ENCODE measurements at places on chromosomes 1 and 21.

DNA sequence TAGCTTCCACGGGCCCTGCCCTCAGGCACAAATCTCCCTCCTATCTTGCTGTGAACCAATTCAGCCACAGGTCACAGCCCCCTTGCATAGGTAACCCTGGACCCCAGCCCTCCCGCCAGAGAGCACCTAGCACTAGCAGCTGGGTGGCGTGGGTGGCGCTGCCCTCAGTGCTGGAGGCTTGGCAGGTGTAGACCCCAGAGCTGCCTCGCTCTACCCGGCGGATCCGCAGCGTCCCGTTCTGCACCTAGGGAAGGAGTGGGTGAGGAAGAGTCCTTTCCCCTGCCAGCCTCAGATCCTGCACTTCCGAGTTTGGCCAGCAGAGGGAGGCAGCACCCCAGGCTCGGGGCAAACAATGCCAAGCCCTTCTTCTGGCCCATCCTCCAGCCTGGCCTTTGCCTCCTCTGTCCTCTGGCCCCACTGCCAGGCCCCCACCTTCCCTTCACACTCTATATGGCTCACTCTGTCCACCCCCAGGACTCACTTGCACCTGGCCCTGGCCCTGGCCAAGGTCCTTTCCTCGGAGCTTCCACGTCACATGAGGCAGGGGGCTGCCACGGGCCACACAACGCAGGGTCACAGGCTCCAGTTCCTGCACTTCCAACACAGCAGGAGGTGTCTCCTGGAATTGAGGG lies 9.0 kb downstream of the IGSF9 start:
- peak; percentile 83 for DNase-seq

- DNase-seq = peak; percentile 53
These were observed 65.9 kb downstream of the NDUFS5 start for GRCh38 chr1:39091845-39092645.

GRCh38 chr1:239999170-239999569 lies 92.5 kb upstream of the FMN2 start:
- no peak for DNase-seq

DNA sequence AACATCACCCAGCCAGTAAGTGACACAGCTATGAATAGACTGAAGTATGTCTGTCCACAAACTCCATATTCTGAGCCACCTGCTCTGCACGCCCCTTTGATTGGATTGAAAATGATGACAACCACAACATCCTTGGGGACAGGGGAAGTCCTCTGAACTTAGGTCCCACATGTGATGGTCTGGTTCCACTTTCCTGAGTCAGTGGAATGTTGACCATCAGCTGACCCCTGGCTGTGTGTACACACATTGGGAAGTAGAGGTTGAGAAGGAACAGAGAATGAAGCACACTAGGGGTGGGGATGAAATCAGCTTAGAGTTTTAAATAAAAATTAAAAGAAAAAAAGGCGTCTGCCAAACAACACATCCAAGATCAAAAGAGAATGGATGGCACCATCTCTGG lies 8.0 kb upstream of the DISP3 start:
- no peak for DNase-seq

GRCh38 chr1:25549273-25550154 lies 6.1 kb downstream of the LDLRAP1 start:
- DNase-seq = peak; percentile 58

GRCh38 chr1:14242870-14243269 lies 355.6 kb upstream of the KAZN start:
- no peak for DNase-seq

GRCh38 chr1:58618303-58618702 lies 41.3 kb upstream of the TACSTD2 start:
- peak; percentile 14 for DNase-seq

GRCh38 chr1:52928015-52928404 lies 934 bp downstream of the SCP2 start:
- no peak for DNase-seq

DNA sequence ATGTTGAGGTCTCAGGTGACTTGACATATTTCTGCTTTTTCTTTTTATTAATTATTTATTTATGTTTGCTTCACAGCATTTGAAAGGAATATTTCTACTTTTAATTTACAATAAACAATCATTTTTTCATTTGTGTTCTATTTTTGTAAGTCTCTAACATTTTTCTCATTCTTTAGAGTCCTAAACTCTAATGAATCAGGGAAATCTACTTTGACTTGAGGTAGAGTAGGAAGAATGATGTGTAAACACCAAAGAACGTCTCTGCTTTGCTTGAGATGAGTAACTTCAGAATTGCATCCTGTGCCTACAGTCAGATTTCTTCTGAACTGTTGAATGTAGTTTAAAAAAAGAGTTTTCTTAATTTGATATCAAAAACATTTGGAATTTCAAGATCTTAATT lies 65.2 kb downstream of the CNST start:
- no peak for DNase-seq

DNA sequence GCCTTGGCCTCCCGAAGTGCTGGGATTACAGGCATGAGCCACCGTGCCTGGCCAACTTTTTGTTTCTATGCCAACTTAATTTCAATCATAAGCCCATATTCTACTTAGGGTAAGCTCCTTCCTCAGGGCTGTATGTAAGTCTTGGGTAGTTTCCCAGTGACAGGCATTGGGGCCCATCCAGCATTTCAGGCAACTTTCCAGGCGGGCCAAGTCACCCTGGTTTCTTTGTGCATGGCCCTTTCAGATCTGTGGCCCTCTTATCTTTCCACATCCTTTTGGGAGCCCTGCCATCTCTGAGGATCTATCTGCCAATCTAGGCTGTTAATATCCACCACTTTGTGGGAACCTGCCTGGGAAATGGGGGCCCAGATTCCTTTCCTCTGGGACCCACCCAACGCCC lies 58.7 kb downstream of the TNN start:
- DNase-seq = no peak

DNA sequence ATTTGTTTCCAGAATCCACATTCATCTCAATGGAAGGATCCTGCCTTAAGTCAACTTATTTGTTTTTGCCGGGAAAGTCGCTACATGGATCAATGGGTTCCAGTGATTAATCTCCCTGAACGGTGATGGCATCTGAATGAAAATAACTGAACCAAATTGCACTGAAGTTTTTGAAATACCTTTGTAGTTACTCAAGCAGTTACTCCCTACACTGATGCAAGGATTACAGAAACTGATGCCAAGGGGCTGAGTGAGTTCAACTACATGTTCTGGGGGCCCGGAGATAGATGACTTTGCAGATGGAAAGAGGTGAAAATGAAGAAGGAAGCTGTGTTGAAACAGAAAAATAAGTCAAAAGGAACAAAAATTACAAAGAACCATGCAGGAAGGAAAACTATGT lies 2.6 kb downstream of the GADD45A start:
- no peak for DNase-seq

DNA sequence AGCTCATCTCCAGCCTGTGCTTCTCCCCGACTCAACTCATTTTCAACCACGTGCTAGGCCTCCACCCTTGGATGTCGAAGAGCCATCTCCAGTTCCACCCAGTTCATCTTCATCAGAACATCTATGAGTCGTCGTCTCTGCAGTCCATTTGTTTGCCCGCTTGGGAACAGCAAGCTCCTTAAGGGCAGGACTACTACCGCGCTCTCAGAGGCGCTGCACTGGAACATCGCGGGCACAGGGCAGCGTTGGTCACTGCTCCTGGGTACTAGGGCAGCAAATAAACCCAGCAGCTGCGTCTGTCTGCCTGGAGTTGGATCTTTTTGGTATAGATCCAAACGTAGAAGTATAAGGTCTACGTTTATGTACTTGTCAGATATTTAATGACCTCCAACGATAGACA lies 478 bp upstream of the PRDM2 start:
- no peak for DNase-seq

GRCh38 chr1:198970916-198971315 lies 332.1 kb downstream of the PTPRC start:
- no peak for DNase-seq

DNA sequence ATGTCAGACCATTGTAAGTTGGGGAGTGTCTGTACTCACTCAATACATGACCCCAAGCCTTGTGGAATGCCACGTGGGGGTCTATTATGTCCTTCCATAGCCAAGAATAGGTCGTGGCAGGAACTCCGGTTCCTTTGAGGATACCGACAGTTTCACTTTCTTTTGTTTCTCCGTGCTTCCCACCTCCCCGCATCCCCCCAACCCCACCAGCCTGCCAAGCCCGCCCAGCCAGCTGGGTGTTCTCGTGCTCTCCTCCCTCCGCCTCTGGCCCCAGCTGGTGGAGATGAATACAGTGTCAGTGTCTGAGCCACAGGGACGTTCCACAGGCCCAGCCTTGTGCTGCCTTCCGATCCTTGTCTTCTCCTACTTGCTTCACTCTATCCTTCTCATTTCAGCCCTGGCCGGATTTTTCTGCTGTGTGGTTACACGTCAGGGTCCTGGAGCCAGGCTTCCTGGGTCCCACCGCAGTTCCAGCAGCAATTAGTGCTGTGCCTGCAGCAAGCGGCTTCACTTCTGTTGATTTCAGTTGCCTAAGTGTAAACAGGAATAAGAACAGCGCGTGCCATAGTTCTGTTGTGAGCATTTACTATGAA lies 4.1 kb upstream of the AGTRAP start:
- DNase-seq = peak; percentile 45

DNA sequence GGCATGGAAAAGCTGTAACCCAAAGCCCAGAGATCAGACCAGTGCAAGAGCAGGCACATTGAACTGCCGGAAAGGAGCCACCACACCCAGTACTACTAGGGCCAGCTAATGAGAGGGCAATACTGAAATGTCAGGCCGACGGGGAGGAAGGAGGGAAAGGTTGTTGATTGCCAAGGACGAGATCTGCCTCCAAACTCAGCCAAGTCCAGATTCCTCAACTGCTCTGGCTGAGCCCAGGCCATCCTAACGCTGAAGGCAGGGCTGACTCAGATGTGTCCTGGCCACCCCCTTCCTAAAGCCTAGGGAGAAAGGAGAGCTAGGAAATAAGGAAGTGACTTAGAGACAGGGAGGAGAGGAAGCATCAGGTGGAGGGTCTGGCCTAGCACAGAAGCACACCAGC lies 42.1 kb upstream of the IPO9 start:
- no peak for DNase-seq

DNA sequence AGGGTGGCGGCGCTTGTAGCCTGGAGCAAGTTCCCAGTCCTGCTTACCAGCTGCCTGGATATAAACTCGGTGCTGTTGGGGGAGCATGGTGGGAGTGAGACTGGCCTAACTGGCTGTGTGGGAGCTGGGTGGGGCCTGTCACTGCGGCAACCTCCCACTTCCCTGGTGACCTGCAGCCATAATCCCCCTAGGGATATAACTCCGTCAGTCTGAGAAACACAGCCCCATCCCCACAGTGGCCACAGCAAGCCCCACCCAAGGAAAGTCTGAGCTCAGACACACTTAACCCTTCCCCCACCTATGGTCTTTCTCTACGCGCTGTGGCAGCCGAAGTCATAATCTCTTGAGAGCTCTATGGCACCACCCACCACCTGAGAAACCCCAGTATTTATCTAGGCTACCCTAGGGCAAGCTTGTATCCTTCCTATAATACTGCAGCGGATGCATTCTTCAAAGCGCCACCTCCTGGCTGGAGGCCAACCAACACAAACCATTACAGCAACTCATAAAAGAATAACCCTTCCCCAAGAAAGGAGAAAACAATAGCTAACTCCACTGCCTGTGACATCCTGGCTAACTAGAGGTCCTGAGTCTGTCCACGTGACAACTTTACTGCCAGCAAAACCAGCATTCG lies 57.4 kb downstream of the ZNF648 start:
- no peak for DNase-seq

- DNase-seq = no peak
These were observed 31.7 kb downstream of the ADAMTS1 start for GRCh38 chr21:26813426-26813998.

DNA sequence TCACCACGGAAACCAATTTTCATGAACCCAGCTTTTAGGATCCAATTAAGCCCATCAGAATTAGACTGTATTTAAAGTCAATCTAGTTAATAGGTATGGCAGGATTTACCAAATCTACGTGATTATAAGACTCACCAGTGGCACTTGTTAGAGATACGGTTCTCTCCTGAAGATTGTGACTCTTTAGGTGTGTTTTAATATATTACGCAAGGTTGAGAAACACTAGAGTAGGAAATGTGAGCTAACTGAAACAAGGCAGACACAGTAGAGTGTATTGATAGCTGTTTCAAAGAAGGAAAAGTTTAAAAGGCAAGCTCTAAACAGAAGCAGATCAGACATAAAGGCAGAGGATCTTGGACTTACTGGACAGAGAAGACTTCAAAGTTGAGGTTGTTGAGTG lies 11.2 kb upstream of the RPE65 start:
- no peak for DNase-seq

DNA sequence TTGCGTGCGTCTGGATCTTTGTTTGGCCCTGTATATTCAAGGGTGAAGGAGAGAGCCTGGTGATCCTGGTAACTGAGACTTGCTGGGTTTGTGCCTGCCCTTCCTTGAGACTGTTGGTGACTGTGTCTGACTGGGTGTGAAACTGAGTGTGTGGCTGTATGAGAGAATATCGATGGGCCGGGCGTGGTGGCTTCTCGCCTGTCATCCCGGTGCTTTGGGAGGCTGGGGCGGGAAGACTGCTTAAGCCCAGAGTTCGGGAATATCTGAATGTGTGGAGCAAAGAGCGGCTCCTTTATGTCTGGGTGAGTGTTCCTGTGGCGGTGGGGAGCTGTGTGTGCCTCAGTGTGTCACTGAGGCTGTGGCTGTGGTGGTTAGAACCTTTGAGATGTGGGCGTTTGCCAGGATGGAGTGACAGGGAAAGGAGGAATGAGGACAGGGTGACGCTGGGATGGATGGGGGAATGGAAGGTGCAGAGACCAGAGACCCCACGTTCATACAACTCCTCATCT lies 2.7 kb upstream of the MARCKSL1 start:
- no peak for DNase-seq

- DNase-seq = no peak
These were observed 17.4 kb upstream of the PRDM16 start for GRCh38 chr1:3051270-3052268.

GRCh38 chr1:61135291-61135690 lies 52.9 kb downstream of the NFIA start:
- DNase-seq = no peak

DNA sequence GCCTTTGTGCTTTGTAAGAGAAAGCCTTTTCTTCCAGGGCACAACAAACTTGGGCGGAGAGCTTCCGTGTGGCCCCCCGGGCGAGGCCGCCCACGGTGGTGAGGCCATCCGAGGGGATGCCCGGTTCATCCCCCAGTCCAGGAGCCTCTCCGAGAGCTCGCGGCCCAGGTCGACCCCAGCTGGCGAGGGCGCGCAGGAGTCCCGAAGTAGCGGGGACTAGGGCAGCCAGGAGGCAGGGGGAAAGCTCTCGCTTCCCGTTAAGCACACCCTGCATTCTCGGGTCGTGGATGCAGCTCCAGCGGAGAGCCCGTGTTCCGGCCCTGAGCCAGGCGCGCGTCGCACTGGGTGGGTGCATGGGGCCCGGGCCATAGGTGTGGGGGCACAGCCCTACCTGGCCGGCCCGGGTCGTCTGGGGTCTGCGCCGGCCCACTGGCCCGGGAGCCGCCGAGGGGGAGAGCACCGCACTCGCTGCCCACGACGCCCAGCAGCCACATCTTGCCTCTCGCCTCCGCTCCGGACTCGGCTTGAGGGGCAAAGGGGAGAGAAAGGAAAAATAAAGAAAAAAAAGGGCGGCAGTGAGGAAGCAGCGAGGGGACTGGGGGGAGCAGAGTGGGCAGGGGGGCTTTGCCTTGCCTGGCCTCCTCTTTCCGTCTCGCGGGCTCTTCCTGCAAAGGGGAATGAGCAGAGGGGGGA lies 1.8 kb downstream of the RNF220 start:
- no peak for DNase-seq
